ENCODE measurements at places on chromosomes 6 and 20.

DNA sequence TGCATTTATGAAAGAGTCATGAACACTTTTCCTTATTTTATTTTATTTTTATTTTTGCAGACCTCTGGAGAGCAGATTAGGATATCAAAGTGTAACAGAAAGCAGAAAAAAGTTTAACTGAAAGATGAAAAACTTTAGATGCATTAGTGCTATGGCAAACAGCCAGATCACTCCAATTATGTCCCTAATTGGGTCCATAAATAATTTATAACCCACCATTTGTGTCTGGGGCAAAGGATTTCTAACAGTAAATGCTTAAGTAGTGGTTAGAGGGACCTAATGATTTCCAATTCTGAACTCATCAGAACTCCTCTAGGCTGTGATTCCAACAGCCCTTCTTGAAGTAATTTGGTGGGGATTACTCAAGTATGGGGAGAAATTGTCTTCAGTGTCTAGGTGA is 93.7 kb upstream of the PROKR2 start:
- DNase-seq, result no peak

DNA sequence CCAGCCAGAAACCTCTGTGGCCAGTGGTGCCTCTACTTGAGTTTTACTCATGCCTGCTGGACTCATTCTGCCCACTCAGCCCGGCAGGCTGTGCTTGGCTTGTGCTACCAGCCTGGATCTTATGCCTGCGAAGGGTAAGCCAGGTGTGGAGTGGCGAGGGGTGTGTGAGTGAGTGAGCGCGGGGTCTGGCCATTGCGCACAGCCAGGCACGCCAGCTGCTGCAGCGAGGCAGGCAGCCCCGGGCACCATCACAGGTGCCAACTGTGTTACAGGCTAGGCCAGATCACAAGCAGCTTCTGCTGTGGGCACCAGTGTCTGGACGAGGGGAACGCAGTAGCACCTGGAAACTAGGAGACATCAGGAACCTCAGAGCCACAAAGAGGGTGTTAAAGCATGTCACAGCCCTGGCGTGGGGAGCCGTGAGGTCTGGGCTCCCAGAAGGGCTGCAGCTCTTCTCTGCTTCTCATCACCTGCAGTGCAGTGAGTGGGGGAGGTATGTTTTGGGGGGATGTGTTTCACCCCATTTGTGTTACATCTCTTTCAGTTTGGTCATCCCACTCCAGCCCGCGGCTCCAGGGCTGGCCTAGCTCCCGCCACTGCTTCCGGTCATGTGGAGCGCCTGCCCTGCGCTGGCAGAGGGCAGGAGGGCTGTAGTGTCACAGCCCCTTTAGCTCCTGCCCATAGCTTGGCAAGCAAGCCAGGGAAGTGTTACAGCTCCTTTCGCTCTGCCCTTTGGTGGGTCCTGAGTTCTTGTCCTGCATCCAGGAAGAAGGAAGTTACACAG is 379.7 kb upstream of the IMPG1 start:
- no peak for DNase-seq

DNA sequence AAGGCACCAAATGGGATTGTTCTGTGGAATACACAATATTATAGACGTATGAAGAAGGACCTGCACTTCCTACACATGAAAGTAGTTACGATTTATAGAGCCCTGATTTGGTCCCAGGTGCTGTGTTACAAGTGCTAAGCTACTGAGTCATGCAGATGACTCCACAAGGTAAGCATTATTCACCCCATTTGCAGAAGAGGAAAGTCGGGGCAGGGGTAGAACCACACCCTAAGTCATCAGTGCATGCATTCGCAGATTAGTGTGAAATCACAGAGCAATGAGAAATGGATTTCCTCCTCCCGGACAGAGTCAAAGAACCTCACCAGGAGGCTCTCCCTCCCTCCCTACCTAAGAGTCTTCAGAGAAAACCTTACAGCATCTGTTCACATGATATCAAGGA is 279.5 kb downstream of the LRFN2 start:
- DNase-seq, result no peak

DNA sequence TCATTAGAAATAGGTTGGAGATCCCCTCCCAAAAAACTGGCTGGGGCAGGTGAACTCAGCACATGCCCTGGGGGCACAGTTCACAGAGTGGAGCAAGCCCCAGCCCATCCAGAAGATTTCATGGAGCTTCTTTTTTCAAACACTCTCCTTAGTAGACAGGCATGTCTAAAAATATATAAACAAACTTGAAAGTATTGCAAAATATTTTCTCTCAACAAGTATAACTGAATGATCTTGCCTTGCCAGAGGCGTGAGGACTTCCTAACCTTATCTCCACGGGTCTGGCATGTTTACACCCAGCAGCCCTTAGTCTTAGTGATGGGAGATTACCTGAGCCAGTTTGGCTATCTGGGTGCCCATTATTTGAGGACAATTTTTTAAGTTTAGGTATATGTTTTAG is 107.1 kb downstream of the QRSL1 start:
- DNase-seq, result no peak

DNA sequence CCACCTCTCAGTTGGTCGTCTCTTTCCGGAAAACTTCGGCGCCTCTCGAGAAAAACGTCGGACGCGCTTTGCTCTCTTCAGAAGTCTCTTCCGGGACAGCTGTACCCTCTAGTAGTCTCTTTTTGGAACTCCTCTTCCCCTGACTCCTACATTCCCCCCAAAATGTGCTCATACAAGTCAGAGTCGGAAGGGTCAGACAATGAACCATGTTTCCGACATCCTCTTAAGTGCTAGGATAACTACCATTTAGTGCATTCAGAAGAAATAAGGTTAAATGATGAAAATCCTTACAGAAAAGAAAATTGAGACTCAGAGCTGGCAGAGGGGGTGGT is 476 bp upstream of the TP53RK start:
- DNase-seq, result no peak

DNA sequence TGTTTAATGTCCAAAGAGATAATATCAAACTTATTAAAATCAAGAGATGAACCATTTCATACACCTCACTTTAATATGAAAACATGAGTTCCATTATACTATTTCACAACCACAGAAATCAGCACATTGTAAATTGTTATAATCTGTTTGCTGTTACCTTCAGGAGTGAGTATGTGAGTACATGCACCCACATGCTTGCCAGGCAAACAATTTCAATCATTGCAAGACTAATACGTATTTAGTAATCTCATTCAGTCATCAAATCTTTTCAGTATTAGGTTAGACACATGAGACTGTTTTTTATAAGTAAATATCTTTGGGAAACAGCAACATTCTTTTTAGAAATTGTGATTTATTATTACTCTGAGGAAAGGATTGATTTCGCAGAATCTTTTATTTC is 9.3 kb upstream of the EPM2A start:
- no peak for DNase-seq

DNA sequence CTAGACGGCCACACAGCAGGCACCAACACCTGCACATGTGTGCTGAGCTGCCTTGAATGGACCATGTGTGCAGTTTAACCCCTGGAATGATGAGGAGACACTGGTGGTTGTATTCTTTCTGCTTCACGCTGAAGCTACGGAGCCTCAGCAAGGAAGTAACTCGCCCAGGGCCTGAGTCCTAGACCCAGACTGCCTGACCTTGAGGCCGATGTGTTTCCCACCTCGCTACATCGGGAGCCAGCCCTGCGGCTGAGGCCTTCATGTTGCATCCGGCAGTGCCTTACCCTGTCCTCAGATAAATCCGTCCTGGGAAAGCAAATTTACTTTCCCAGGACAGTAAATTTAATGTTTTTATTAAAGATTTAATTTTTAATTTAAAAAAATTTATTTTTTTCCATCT is 110.0 kb upstream of the MTHFD1L start:
- no peak for DNase-seq

GRCh38 chr6:121917263-121917829 is 481.9 kb downstream of the GJA1 start:
- no peak for DNase-seq

DNA sequence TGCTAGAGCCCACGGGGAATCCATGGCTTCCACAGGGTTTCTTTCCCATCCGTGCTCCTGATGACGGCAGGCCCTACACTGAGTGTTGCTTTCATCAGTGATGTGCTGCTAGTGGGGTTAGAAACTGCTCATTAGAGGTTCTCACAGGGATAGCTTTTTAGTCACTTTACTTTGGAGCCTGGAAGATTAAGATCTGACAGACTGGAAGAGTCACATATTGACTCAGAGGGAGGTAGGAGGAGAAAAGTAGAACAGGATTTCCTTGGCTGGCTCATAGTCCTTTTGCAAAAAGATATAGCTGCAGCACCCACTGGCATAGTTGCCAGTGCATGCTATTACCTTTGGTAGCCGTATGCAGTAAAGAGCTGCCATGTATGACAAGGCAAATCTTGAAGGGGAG is 890.3 kb downstream of the C6orf118 start:
- DNase-seq, result no peak

DNA sequence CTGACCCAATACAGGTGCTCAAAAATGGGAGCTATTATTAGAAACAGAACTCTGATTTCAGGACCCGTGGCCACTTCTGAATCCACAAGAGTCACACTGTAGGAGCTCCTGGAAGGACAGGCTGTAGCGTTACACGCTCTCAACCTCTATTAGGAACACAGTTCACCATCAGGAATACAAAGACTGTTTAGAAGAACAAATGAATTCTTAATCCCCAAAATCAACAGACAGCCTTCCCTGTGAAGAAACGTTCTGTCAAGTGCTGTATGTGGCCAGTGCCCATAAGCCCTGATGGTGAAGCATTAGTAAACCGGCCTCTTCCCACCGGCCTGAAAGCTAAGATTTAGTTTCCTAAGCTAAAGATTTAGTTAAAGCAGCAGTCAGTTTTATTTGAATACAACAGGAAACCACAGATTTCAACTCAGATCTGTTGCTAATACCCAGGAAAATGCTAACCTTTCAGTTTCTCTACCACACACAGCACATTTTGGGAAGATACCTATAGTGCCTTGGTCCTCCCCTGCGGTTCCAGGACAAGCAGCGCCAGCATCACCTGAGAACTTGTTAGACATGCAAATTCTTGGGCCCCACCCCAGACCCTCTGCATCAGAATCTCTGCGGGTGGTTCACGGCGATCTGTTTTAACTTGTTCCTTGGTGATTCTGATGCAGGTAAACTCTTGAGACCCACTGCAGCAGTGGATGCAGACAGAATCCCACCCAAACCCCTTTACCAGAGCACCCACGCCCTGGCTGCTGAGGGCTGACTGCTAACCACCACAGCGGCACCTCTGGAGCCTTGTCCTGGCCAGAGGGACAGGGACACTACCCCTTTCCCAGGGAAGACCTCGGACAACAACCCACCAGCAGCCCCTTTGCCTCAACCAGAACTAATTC is 33.4 kb downstream of the MTRES1 start:
- DNase-seq, result no peak

- peak; percentile 84 for DNase-seq
These were observed at the start of gene MRPS18A for GRCh38 chr6:43687437-43688347. MRPS18A (minus strand) TSS chr6:43687791; CDS start chr6:43687779, 12 bp downstream.

GRCh38 chr6:159582736-159583135 is 110.3 kb downstream of the SOD2 start:
- DNase-seq, result no peak

DNA sequence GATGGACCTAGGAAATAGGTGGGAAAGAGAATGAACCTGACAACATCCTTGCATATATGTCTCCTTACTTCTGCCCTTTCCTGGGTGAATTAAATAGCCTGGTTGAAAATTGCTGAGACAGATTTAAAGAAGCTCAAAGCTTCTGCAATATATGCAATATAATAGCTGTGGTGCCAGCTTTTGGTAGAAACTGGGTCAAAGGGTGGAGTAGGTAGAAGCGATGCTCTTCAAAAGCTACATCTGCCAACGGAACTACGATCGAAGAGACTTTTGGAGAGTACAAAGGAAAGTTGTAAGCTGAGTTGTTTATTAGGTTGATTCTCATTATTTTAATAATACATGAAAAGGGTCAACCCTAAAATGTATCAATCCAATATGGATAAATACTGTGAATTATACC is 22.8 kb upstream of the TTK start:
- no peak for DNase-seq

- DNase-seq, result no peak
These were observed 368.5 kb upstream of the EPHA7 start for GRCh38 chr6:93787841-93788240.

DNA sequence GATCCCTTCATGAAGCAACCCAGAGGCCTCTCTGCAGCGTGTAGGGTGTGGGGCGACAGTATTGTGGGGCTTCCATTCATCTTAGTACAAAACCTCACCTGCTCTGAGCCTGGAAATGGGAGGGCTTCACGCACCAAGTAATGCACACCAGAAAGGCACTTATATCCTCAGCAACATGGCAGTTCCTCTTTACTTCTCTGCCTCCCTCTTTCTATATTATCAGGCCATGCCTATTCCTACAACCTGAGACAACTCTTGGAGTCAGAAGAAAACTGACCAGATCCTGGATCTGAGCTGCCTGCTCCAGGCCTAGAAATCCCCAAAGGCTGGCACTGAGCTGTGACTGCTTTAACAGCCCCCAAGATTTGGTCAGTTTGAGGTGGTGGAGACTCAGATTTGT is 7.6 kb upstream of the ZNF76 start:
- no peak for DNase-seq

DNA sequence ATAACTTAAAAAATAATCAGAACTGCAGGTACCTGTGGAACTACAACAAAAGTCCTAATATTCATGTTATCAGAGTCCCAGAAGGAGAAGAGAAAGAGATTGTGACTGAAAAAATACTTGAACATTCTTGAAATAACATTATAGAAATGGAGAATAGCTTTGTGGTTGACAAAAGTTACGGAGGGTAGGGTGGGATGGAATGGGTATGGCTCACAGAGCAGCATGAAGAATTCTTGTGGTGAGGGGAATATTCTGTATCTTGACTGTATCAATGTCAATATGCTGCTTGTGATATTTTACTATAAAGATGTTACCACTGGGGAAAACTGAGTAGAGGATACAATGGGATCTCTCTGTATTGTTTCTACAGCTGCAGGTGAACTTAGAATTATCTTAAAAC is 122.5 kb downstream of the DST start:
- DNase-seq, result no peak

DNA sequence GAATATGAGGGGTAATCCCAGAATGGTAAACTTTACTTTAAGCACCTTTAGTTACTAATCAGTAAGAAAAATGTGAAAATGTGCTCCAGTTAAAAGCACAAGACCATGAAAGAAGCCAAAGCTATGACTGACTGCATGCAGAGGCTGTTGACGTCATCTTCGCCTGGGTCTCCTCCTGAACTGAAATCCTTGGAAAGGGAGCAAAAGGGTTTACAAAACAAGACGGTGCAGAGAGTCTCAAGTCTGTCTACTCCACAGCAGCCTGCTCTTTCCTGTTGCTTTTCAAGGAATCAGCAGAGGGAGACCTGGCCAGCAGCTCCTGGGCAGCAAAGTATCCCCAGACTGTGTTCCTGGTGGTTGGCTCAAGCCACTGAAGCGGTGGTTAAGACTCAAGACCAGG is 10.2 kb downstream of the FKBP1A start:
- DNase-seq, result no peak

- peak; percentile 57 for DNase-seq
These were observed 96.1 kb upstream of the BHLHE23 start for GRCh38 chr20:63102721-63103375.

GRCh38 chr6:161228096-161228495 is 45.8 kb downstream of the AGPAT4 start:
- DNase-seq, result no peak

GRCh38 chr6:132961122-132961521 is 146.8 kb downstream of the RPS12 start:
- DNase-seq, result no peak

- DNase-seq, result no peak
These were observed 7.3 kb upstream of the SIRPG start for GRCh38 chr20:1664911-1665310.
